ENCODE measurements at places on chromosomes 1 and 21.

DNA sequence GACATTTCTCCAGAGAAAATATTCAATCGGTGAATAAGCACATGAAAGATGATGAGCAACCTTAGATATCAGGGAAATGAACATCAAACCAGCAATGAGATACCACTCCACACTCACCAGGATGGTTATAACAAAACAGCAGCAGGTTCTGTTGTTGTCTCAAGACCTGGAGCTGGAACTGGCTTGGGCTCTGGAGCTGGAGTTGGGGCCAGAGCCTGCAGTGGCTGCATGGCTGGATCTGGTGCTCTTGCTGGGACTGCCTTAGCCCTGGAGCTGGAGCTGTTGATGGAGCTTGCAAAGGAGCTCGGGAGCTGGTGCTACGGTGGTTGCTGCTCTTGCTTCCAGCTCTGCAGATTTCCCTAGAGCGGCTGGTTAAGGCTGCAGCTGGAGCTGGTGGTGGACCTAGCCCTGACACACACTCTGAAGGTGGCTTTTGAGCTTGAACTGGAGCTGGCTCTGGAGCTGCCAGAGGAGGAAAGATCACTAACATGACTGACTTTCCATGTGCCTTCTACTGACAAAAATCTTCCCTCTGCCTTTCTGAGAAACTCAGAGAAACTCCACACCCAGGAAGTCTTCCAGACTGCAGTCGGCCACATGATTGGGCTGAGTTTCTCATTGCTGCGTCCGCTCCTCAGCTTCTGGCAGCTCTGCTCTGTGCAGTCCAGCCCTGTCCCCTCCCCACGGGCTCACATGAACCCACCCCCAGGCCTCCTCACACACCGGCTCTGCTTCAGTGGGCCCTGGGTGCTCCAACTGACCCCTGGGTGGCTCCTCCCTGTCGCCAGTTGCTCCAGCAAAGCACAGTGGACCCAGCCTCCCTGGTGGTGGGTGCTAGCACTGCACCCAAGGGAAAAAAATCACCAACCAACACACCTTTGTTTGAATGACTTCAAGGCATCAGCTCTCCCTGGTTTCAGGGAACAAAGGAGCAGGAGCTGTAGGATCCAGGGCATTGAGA lies 139.1 kb upstream of the FMN2 start:
- peak; percentile 16 for DNase-seq

DNA sequence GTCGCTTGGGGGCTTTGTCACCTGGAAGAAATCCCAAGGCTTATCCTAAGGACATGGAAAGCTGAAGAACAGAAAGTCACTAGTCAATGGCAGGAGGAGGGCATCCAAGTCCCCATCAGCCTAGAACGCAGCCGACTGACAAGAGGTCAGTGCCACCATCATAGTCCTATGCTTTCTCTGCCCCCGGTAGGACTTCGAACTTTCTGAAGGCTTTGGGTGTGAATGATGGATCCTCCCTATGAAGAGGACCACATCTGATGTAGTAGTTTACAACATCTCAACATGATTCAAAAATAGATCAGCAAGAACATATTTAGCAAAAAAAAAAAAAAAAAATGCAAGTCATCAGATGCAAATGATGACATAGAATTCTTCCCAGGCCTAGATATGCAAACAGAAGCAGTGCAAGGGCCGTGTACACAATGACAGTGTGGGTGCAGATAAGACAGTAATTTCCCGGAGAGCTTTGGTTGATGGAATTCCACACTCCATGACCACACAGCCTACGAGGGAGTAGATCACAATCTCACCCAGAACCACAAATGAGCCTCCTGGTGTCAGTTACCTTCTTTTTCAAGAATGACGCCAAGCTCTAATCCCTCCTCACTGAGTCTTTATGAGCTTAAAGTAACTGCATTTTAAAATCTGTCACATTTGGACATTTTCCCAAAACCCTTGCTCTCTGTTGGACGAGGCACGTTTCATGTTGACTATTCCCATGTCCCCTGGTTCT lies 88.2 kb downstream of the PSMG1 start:
- DNase-seq: peak; percentile 95

- DNase-seq: no peak
Measured at GRCh38 chr1:13733711-13734110, 33.7 kb downstream of the PRDM2 start.

- DNase-seq: peak; percentile 82
Measured at GRCh38 chr1:9755441-9755995, 68.2 kb downstream of the CLSTN1 start.
